ENCODE measurements at places on chromosomes 5 and 9.
A peak's percentile ranks its signal among the peaks of the same experiment; 100 is the strongest.

DNA sequence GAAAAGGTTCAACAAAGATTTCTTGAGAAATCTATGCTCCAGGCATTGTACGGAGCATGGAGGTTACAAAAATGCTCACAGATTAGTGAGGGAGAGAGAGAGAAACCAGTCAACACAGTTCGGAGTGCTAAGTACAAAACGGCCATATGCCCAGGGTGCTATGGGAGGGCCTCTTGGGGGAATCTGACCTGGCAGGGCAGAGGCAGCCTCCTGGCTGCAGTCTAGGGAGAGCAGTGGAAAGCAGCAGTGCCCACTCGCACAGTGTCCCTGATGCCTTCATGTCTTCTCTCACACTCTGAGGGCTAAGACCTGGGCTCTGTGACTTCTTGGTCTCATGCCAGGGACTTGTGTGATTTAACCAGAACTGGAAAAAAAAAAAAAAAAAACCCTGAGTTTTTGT lies 29.8 kb upstream of the SMC5 start:
- DNase-seq = no peak

DNA sequence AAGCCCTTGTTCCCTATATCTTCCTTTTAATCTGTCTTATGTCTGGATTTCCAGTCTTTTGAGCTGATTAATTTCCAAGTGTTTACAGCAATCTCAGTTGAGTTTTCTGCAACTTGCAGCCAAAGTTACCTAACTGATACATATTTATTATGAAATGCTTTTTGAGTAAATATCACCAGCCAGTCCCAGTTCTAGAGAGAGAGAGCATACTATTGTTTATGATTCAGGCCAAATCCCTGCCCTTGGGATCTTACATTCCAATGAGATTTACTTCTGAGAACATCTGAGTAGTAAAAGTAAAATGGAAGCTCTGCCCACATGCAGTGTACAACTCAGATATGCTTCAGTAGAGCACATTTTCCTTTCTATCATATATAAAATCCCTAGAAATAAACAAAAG lies 661.7 kb downstream of the KCTD16 start:
- DNase-seq = no peak

DNA sequence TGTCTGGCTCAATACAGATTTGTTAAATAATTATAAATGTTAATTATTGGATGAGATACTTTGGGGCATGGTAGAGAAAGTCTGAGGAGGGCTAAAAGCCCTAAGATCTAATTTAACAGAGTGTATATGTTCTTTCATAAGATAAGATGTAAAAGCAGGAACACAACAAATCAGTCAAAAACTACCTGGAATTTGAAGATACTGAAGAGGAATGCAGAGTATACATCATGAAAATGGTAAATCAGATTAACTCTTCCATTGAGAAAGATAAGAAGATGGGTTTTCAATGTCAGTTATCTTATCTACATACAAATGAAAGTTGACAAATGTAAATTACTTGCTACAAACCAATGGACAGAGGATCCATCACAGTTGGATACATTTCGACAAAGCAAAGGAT lies 107.3 kb upstream of the NFIB start:
- DNase-seq = no peak

DNA sequence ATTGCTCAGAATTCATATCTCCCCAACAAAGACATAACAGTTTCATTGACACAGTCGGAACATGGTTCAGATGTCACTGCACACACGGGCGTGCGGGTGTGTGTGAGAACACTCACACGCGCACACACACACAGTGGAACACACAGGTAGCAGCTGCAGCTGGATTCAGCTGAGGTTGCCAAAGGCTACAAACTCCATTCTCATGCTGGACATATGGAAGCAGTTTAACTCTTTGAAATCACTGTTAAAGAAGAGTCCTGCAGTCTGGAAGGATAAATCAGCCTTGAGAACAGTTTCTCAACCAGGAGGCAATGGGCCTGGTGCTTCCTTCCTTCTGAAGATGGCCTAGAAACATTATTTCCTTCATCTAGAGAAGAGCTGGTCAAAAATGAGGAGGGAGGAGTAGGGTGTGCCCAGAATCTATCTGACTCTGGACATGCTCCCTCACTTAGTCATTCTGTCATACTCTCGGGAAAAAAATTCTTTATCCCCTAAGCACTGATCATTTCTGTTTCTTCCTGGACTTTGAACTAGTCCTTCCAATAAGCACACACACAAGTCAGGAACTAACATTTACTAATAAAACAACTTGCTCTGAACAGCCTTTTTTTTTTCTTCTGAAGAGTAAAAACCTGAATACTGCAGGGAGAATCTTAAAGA lies 160.6 kb downstream of the ZDHHC21 start:
- no peak for DNase-seq

GRCh38 chr9:131674425-131675421 lies 65.2 kb downstream of the RAPGEF1 start:
- no peak for DNase-seq

- no peak for DNase-seq
Measured at GRCh38 chr9:98807814-98808195, 335 bp downstream of the GALNT12 start.

GRCh38 chr5:30838936-30839496 lies 354.5 kb upstream of the CDH6 start:
- DNase-seq = no peak

DNA sequence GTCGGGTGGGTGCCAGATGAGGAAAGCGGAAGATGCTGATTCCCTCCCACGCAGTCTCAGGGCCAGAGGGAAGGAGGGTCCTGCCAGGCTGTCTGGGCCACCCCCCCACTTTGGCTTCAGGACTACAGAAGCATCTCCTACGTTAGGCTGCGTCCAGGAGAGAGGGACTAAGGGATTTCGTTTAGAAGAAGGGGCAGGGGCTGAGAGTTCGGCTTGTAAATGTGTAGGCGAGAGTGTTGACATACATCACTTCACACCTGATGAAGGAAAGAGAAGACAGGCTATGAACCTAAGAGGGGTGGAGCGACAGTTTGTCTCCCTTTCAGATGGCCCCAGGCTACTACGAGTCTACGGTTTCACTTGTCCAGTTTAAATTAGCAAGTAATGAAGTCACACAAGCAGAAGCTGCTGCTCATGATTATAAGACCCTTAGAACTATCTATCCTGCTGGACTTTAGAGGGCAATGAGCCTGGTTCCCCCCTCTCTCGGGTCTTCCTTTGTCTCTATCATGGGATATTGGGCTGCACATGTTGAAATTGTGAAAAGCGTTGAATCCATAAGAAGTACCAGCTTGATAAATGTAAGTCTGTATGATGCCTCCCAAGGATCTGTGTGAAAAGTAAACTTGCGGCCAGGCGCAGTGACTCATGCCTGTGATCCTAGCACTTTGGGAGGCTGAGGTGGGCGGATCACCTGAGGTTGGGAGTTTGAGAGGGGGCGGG lies 193.0 kb downstream of the AOPEP start:
- no peak for DNase-seq

DNA sequence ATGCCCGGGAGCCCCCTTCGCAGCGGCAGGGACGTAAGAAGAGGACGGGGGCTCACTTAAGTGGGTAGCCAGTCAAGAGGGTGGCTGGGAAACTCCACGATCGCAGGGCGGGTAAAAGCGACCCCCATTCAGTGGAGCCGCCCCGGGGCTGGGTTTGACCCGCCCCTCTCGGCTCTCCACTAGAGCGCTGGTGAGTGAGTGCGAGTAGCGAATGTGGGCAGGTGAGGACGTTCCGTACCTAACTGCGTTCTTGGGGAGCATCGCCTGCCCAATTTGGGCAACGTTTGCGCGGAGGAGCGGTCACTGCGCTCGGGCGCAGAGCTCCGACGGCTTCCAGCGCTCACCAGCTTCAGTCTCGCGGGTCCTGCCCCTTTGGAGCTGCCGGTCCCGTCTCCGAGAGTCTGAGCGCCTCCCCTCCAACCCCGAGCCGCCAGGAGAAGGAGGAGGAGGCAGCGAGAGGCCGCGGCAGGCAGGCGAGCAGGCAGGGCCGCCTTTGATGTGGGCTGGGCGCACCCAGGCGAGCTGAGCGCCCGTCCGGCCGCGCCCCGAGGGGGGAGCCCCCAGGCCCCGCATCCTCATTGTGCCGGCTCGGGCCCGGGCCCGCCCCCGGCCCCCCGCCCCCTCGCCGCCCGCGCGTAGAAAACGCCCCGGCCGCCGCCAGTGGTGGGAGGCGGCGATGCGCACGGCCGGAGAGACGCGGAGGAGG lies at the start of gene FGF18:
FGF18 (plus strand) TSS at position 666 of the 706 bp plus-strand sequence. CDS start 553 bp downstream, outside the sequence.
- peak; percentile 61 for DNase-seq

GRCh38 chr9:99121604-99122003 lies 16.7 kb downstream of the TGFBR1 start:
- DNase-seq = no peak

- no peak for DNase-seq
Measured at GRCh38 chr5:76788362-76788761, 30.5 kb upstream of the F2RL1 start.

GRCh38 chr9:135890190-135891026 lies 16.9 kb downstream of the CAMSAP1 start:
- DNase-seq = no peak

- no peak for DNase-seq
Measured at GRCh38 chr5:135989686-135990085, 34.9 kb upstream of the LECT2 start.

- no peak for DNase-seq
Measured at GRCh38 chr9:134846699-134847098, 33.9 kb upstream of the FCN2 start.

DNA sequence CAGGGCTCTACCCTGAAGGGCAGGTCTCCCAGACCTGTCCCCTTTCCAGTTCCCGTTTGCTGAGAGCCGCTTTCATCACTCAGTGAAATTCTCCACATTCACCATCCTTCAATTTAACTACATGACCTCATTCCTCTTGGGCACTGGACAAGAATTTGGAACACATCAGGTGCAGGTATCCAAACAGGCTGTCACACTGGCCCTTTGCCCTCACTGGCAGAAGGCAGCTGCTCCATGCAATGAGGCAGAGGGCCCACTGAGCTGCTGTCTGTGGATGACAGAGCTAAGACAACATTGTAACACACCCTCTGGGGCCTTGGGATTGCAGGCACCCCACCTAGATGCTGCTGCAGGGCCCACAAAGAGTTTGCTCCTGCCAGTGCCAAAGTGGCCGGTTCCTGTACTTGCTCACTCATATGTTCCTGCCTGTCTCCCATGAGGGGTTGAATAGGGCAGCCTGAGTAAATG lies 55.1 kb downstream of the ACTL7B start:
- no peak for DNase-seq

GRCh38 chr9:113770396-113770795 lies 105.7 kb upstream of the ZNF618 start:
- no peak for DNase-seq

- no peak for DNase-seq
Measured at GRCh38 chr5:39482098-39482497, 57.3 kb upstream of the DAB2 start.

GRCh38 chr5:39064450-39064849 lies 9.7 kb downstream of the RICTOR start:
- DNase-seq = no peak

DNA sequence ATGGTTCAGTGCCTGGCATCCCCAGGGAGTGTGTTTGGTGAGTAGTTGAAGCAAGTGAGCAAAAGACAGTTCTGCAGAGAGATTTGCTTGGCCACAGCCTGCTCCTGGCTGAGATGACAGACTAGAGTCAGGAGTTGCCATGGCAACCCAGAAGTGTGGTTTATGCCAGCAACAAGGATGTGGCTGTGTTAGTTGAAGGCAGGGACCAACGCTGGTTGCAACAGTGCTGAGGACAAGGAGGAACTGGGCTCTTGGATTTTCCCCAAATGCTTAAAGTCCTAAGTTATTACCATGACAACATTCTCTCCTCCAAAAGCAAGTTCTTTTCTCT lies 2.7 kb downstream of the NXNL2 start:
- DNase-seq = peak; percentile 13

DNA sequence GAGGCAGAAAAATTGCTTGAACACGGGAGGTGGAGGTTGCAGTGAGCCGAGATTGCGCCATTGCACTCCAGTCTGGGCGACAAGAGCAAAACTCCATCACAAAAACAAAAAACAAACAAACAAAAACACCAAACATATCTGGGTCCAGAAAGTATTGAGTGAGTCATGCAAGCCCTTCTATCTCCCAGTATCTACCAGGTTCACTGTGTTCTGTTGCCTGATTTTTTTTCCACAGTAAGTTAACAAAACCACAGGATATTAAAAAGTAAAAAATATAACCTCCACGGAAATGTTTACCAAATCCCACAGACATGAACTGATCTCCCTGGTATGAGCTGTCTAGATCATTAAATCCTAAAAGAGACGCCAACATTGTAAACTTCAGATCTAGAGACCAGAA lies 94.4 kb downstream of the ANKH start:
- no peak for DNase-seq

- DNase-seq = no peak
Measured at GRCh38 chr9:132457504-132458236, 47.7 kb downstream of the CFAP77 start.

DNA sequence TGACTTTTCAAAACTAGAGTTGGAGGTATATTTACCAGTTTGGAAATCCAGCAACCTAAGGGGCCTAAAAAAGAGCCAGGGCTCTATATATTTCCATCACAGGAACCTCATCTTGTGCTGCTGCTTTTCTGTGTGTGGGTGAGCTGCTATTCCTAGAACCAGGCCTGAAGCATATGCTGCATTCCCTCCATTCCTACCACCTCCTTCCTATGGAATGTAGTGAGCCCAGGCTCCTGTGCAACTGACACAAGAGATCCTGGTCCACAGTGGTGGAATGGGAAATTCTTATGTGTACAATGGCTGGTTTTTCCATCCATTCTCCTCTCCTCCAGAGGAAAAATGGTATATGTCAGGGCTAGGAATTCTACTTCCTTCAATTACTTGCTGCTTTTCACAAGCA lies 39.1 kb downstream of the SPEF2 start:
- DNase-seq = no peak

- DNase-seq = no peak
Measured at GRCh38 chr5:56698463-56699381, 116.6 kb upstream of the MAP3K1 start.

DNA sequence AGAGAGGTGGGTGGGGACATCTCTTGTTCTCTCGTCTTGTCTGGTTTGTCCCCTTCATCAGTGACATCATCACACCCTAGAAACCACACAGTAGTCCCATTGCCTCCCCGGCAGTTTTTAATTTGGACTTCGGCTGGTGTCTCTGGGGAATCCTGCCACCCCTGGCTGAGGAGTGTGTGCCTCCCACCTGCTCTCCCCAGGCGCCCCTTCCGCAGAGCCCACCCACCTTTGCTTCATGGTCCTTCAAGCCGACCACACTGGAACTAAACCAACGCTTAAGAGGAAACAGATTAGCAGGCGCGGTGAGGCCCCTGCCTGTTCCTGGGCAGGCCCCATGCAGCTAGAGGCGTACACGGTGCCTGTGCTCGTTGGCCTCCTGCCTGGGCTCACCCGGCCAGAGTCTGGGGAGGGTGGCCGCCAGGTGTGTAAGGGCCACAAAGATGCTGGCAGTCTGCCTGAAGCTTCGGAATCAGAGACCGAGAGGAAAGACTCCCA lies 107.6 kb upstream of the SPRY4 start:
- DNase-seq = no peak

GRCh38 chr5:143117821-143118220 lies 285.7 kb downstream of the NR3C1 start:
- DNase-seq = no peak

- no peak for DNase-seq
Measured at GRCh38 chr5:88470745-88471144, 202.1 kb upstream of the TMEM161B start.

Data from HTR-8/SVneo (cell line).